ENCODE measurements at places on chromosomes 3 and 15.

DNA sequence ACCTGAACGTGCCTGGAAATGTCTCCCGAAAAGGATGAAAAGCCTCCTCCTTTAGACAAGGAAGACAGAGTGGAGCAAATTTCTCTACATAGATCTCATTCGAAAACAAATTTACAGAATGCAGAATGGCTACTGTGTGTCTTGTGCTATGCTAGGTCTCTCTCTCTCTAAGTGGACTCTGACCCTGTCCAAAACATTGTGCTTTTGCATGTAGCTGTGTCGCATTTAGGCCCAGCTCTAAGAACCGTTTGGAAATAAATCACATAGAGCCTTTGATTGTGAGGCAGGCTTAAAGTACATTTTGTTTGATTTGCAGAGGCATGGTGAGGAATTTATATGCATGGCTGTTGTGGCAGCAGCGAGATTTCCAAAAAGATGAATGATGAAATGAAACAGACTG is 198.0 kb downstream of the SV2B start:
- no peak for DNase-seq

GRCh38 chr15:59905176-59905575 is 98.9 kb upstream of the FOXB1 start:
- DNase-seq: no peak

DNA sequence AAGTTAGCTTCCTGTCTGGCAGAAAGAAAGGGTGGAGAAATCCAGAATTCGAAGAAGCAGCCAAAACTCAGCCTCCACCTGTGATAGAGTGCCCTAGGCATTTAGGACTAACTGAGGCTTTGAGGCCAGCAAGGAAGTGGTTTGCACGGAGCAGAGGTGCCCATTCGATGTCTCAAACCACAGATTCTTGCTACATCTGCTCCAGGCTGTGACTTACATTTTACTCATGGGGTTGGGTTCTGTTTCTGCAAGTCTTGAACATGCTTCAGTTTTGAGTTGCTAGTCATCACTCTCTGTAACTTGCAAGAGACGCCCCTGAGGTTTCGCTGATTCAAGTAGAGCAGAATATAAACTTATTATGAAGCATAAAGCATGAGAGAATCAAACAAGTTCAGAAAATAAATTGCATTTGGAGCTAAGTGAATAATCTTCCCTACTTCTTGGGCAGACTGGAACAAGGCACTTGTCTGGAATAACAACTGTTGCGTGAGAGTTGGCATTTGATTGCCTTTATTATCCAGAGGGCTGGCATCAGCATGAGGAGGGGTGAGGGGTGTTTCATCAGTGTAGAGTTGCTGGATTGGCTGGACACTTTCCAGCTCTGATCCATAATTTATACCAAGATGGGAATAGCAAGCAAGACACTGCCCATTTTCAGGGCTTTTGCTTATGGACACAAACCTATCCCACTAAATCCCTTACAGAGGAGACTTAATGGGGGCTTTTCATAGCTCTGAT is 256.5 kb downstream of the AGBL1 start:
- no peak for DNase-seq

GRCh38 chr15:89128320-89129122 is 40.3 kb downstream of the ABHD2 start:
- DNase-seq: no peak

DNA sequence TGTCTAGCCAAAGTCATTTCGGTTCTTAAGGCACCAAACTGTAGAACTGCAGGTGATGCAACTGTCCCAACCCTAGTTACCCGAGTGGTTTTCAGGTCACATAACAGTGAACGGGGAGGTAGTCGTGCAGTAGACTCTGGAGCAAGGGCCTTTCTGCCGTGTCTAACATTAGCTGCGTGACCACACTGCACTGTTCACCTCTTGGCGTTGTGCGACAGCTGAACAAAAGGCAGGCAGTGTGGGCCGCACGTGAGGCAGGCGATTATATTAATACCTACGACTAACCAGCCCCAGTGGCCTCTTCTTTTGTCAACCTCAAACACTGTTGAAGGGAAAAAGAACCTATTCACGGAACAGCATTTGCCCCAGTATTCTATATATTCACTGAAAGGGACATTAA is 2.8 kb downstream of the LRRN1 start:
- peak; percentile 72 for DNase-seq

- DNase-seq: no peak
Measured at GRCh38 chr3:131216330-131216729, 165.2 kb upstream of the NUDT16 start.

DNA sequence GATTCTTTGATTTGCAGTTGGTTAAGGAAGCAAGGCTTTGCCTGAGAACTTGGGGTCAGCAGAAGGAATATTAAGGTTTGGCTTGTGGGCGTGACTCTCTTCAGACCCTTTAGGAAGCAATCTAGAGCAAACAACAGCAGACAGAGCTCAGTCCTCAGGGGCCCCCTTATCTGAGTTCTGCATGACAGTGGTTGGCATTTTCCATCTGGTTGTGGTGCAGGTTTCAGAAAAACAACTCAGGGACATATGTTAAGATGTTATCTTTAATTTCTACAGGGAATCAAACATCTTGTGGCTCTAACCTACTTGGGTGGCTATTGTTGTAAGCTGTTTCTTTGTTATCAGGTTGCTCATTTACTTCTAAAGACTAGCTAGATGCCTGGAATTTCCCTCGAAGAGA is 141.4 kb downstream of the VPS8 start:
- no peak for DNase-seq

GRCh38 chr15:100252359-100252758 is 89.4 kb downstream of the ADAMTS17 start:
- no peak for DNase-seq

- no peak for DNase-seq
Measured at GRCh38 chr3:171788546-171789351, 21.5 kb downstream of the PLD1 start.

- DNase-seq: peak; percentile 58
Measured at GRCh38 chr15:32861761-32862160, 144.0 kb downstream of the GREM1 start.

- DNase-seq: no peak
Measured at GRCh38 chr15:52348056-52348745, 52.6 kb upstream of the MYO5C start.

- no peak for DNase-seq
Measured at GRCh38 chr3:133412183-133413132, 12.6 kb downstream of the BFSP2 start.

GRCh38 chr3:143597774-143598652 is 250.3 kb downstream of the SLC9A9 start:
- DNase-seq: no peak

- DNase-seq: no peak
Measured at GRCh38 chr3:50657407-50657806, 17.3 kb upstream of the DOCK3 start.

GRCh38 chr3:186772701-186773417 is 10.5 kb upstream of the EIF4A2 start:
- peak; percentile 72 for DNase-seq

DNA sequence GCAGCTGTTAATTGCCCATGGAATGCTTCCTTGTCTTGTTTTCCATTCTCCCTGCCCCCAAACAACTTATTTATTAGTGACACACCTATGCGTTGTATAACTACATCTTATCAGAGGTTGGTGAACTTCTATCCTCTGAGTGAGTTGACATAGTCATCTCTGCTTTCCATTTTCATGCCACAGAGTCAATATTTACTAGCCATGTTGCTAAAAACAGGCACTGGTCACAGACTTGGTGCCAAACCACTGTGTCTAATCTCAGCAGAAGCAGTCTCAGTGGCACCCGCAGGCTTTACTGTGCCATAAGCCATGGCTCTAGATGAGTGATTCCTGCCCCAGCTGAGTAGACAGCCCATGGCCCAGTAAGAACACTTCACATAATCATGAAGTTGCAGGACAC is 26.5 kb downstream of the DAPK2 start:
- DNase-seq: peak; percentile 81

GRCh38 chr3:40969756-40970466 is 229.4 kb upstream of the CTNNB1 start:
- no peak for DNase-seq

DNA sequence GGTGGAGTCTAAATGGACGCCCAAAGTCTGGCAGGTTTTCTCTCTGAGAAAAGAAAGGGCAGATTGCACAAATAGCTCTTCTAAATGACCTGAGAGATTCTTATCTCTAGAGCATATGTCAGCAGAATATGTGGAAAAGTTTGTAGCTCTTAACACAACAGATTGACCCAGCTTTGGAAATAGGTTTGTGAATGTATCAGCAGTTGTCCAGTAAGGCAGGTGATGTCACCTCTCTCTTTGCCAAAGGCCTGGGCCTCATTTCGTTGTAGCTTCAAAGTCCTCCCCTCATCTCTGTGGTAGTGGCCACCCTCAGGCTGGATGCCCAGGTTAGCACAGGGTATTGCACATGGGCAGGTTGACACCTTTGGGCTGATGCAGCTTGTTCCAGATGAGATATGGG is 36.0 kb downstream of the PDIA5 start:
- no peak for DNase-seq

DNA sequence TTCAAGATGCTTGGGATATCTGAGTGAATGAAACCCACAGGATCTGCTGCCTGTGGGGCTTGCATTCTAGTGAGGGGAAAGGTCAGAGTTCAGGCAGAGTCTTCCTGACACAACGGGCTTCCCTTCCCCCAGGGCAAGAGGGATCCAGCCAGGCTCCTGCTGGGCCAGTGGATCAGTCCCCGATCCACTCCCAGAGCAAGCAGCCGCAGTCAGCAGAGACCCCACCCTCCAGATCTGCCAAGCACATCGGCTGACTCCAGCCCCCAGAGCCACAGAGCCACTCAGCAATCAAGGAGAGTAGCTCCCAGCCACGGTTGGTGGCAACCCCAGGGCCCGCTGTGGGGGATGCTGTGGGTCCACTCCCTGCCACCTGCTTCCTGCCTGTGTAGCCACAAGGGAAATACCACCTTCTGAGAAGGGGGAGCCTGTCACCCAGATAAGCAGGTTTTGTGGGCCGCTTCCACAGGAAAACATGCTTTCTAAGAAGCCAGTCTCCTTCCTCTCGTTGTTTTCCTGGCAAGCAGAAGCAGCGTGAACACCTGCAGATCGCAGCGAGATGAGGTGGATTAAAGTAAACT is 44.9 kb downstream of the CPN2 start:
- DNase-seq: no peak

GRCh38 chr15:65916041-65916663 is 46.9 kb downstream of the RAB11A start:
- no peak for DNase-seq

- peak; percentile 27 for DNase-seq
Measured at GRCh38 chr3:135148398-135149020, 353.4 kb downstream of the EPHB1 start.

GRCh38 chr3:43764471-43764870 is 73.7 kb downstream of the ABHD5 start:
- no peak for DNase-seq

GRCh38 chr15:89662893-89663626 is 7.8 kb upstream of the KIF7 start:
- DNase-seq: peak; percentile 77

All from psoas muscle (tissue), 8 donors.